Upper lobe of left lung (tissue), 6 donors: ENCODE measurements at places on chromosomes 7 and 10. TPM values are rescaled to one million over a fixed set of nuclear protein-coding genes. Genes with fewer than 3 reads are reported as not detected.

Gene TMEM225B
- total RNA-seq: 1.4 TPM

DNA sequence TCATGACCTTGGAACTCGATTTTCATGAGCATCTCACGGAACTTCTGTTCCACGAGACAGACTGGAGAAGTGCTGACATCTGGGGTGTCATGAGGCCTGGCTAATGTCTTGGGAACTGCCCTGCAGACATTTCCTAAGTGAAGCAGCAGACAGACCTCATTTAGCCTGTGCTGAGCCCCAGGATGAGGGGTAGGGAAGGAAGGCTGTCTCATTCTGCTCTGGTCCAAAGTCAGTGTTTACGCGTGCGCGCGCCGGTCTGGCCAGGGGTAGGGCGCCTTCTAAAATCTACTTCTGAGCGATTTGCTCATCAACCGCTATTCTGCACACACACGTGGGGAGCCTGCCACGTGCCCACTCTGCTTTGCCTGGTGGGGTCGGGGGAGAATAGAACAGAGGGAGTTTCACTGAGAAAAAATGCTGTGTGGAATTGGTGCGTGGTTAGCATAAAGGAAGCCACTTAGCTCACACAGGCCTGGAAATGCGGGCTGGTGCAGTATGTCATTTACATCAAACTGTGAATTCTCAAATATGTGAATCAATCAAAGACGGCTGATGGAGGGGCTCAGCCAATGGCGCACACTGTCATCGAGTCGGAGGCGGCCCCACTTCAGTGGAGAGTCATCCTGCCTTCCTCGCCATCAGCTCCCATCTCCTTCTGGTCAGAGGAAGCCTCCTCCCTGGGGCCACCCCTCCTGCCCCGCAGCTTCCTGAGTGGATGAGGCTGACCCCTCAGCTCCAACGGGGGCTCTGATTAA, 335.1 kb downstream of the ADARB2 start:
- no peak for DNase-seq

- DNase-seq: no peak
Observed at GRCh38 chr10:104548090-104548489, 93.0 kb upstream of the SORCS3 start.

GRCh38 chr7:33039903-33040292, 22.7 kb downstream of the NT5C3A start:
- DNase-seq: no peak

Gene GOLGA7B
- 2.6 TPM for total RNA-seq

Gene GPRIN2
- 39.8 TPM for total RNA-seq

- DNase-seq: no peak
Observed at GRCh38 chr10:29835055-29835454, 200.3 kb upstream of the SVIL start.

GRCh38 chr7:104482362-104483037, 154.1 kb downstream of the LHFPL3 start:
- no peak for DNase-seq

Gene LMBR1
- 82.7 TPM for total RNA-seq

DNA sequence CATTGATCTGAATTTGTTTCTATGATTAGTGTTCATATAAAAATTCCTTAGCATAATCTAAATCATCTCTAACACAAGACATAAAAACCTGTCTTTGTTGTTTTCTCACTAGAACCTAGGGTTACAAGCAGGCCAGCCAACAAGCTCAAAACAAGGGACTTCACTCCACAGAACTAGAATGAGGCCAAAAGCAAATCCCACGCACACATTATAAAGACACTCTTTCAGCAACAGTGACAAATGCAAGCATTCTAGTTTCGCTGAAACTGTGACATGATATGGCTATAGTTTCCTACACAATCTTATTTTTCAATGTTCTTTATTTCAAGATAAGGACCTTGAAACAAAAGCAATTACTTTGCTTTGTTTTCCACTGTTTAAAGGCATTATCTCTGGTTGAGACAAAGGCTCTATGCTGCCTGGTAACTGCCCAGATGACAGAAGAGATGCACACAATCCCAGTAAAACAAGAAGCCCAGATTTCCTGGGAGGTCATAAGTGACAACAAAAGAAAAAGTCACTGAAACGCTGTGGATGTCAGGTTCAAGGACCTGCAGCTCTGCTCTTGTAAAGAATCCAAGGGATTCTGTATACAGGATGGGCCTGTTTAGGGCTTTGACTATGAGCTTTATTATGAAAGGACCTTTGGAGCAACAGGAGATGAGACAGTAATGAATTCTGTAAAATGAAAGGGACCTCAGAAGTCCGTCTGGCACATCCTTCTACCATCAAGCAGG, 105.3 kb downstream of the SORCS1 start:
- no peak for DNase-seq

Gene TACR2
- 0.94 TPM for total RNA-seq

Gene ANXA8L1
- total RNA-seq: 10.6 TPM

DNA sequence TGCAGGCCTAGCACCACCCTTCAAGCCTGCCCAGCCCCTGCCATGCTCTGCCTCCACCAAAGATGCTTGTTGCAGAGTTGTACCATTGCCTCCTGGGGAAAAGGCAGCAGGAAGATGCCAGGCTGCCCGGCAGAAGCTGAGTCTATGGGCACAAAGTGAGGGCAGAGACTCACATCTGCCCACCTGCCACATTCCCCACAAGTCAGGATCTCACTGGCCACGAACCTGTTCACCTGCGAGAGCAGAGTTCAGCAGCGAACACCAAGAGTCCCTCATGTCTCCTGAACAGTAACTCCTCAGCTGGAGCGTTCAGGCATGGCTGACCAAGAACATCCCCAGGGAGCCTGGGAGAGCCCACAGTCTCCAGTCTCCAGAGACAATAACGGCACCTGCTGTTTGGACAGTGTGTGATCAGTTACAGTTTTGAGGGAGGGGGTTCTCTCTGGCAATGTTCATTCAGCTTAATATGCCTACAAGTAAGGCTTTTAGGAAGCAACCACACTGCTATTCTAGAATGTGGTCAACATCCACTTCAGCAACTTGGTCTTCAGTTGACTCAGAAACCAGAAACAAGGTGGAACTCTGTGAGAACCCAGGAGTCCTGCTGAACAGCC, 78.5 kb downstream of the GRID1 start:
- DNase-seq: no peak

GRCh38 chr10:96719850-96720421, 378 bp downstream of the PIK3AP1 start:
- DNase-seq: peak; percentile 80

GRCh38 chr7:148481971-148482626, 108.5 kb upstream of the C7orf33 start:
- no peak for DNase-seq

DNA sequence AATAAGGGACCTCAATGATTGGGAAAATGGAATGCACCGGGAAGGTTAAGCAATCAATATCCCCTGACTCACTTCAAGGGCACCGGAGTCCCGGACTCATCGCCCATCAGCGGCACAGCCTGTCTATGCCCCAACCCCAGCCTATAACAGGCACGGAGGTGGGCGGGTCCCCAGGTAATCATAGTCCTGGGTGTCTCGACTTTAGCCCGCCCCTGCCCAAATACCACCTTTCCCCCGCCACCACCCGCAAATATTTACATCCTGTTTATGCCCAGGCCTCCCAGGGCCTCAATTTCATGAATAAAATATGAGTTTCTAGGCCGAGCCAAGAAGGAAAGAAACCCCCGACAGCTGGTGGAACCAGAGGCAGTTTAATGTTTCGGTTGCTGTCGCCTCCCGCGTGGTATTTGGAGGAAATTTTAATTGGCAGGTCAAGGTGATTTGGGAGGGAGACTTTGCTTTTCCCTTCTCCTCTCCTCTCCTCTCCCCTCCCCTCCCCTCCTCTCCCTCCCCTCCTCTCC, 15.6 kb upstream of the RFC2 start:
- peak; percentile 53 for DNase-seq

DNA sequence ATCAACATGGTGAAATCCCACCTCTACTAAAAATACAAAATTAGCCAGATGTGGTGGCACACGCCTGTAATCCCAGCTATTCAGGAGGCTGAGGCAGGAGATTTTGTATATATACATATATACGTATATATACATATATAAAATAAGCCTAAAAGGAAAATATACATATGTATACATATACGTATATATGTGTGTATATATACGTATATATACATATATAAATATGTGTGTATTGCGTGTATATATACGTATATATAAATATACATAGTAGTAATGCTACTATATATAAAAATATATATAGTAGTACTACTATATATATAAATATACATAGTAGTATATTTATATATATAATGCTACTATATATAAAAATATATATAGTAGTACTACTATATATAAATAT, 26.5 kb upstream of the PBLD start:
- DNase-seq: no peak

GRCh38 chr7:117113871-117114270, 160.6 kb downstream of the ST7 start:
- no peak for DNase-seq

- DNase-seq: peak; percentile 75
Observed at GRCh38 chr7:55160539-55160938, 141.7 kb downstream of the EGFR start.

Gene AOAH
- 26.8 TPM for total RNA-seq

DNA sequence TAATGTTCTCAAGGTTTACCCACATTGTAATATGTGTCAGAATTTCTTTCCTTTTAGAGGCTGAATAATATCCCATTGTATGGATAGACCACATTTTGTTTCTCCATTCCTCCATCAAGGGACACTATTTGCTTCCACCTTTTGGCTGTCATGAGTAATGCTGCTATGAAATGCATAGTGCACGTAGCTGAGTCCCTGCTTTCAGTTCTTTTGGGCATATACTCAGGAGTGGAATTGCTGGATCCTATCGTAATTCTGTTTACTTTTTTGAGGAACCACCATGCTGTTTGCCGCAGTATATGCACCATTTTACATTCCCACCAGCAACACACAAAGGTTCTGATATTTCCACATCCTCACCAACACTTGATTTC, 60.0 kb downstream of the PRF1 start:
- DNase-seq: no peak

Gene GRID1
- 5.0 TPM for total RNA-seq

DNA sequence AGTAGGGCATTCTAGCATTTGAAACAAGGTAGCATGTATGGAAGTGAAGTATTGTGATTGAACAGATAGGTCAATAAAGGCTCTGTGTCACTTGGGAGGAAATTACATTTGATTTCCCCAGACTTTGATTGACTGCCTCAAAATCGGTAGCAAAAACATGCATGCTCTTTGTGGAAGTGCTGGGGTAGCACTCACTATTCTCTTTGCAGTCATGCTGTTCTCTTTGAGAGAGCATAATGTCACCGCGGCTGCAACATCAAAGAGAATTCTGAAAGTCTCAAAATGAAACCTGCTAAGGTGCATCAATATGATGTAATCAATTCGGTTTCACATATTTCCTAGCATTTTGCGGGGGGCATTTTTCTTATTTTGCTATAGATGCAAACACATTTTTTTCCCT, 64.2 kb downstream of the ARMC3 start:
- DNase-seq: no peak

DNA sequence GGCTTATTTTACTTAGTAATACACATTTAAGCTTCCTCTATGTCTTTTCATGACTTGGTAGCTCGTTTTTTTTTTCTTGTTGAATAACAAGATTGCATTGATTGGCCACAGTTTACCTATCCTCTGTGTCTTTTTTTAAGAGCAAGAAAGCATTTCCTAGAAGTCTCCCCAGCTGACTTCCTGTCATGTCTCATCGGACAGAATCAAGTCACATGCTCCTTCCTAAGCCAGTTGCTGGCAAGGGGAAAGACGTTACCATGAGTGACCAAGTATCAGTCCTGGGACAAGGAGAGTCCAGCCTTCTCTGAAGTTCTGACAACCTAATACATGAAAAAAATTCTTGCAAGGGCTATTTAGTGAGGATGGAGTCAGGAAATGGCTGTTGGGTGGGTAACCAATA, 24.9 kb upstream of the SFRP5 start:
- DNase-seq: no peak

- no peak for DNase-seq
Observed at GRCh38 chr7:30567081-30567480, 27.6 kb upstream of the GARS1 start.

- DNase-seq: no peak
Observed at GRCh38 chr7:105130048-105130447, 116.0 kb downstream of the KMT2E start.

Gene PPP1R17
- not detected for total RNA-seq

GRCh38 chr10:131698232-131698631, 202.6 kb upstream of the PPP2R2D start:
- DNase-seq: no peak

Gene MYOF
- total RNA-seq: 138 TPM

Gene BAIAP2L1
- 20.2 TPM for total RNA-seq

Gene HOXA3
- 11.4 TPM for total RNA-seq

GRCh38 chr10:102643336-102644065, 778 bp upstream of the TRIM8 start:
- peak; percentile 60 for DNase-seq

Gene C10orf53
- not detected for total RNA-seq

DNA sequence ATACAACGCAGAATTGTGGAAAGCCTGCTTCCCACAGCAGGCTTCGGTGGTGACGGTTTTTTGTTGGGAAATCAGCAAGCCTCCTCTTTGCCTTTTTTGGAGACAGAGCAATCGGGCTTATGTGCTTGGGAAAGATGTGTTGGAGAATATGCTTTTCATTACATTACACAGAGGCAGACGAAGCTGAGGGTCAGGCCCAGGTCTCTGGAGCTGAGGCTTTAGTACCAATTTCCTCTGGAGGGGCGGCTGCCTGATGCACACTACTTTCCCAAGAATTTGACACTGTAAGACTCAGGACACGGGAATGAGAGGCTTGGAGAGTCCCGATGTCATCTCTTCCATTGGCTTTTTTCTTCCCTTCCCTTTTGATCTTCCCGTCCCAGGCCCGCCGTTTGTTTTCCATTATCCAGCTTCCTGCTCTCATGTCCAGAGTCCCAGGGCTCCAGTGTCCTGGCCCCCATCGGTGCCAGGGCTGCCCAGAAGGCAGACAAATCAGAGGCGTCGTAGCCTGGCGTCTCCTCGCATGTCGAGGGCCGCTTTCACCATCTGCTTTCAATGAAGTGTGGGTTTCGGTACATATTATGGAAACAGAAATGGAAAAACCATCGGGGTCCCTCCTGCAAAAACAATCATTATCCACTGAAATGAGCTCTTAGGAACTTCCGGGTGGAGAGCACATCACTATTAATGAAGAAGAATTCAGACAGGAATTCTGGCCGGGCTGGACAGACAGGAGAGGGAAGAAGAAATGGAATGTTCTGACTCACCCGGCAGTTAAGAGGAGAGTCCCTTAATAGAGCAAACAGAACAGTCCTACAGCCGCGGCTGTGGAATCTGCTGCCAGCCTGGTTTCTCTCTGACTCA, 123.0 kb upstream of the JCAD start:
- no peak for DNase-seq

GRCh38 chr7:3264693-3265339, 36.2 kb upstream of the SDK1 start:
- no peak for DNase-seq
